ENCODE measurements at places on chromosomes 6 and 20.

DNA sequence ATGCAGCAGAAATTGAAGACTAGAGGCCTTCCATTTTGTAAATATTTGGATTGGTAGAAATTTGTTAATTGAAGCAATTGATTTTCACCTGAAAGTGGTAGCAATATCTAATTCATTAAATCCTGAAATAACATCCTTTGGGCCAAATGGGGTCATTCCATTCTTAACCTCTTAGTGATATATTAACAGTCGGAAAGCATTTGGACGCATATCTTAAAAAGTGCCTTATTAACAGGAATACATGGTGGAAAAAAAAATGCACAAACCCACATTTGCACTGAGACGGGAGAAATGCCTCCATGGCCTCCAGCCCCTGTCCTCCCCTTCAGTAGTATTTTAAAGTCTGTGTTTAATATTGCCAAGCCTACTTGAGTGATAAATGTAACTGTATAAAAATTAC lies 205.5 kb downstream of the TFAP2B start:
- no peak for DNase-seq

DNA sequence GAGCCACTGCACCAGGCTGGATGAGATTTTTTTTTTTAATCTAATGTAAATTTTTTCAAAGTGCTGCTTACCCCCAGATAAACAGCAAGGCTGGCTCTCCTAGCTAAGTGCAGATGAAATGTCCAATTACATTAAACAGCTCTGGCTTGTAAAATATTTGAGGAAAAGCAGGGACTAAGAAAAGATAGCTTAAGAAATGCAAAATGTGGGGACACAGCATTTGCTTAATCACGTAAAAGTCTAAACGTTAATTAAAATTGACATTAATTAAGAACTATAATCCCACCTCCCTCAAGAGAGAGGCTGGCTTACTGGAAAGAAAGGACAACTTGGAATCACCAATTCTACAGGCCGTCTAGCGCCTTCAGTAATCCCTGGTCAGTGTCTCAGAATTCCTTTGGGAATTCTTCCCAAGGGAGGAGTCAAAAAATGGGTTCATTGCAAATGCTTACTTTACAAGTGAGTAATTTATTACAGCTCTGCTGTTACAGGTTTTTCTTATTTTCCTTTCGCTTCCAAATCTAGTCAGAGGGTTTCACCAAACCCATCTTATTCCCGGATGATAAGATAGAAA lies 13.6 kb upstream of the MARCKS start:
- DNase-seq: no peak

DNA sequence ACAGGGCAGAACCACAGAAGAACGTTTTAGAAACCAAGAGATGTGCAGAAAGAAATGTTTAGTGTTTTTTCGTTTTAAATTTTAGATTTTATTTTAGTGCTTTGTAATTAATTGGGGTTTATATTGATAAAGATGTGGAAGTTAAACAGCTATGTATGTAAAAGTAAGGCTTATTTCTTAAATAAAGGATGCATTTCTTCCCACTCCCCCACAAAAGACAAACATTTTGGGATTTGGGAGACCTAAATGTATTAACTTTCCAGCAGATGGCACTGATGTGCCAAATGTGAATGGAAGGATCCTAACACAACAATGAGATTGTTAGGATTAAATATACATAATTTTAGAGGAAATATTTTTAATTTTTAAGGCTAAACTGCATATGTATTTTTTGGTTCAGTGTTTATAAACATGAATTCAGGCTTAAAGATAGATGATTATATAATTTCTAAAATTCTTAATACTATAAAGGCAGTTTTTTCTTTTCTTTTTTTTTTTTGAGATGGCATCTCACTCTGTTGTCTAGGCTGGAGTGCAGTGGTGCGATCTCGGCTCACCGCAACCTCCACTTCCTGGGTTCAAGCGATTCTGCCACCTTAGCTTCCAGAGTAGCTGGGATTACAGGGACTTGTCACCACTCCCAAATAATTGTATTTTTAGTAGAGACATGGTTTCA lies 12.0 kb downstream of the PFDN4 start:
- DNase-seq: no peak

- no peak for DNase-seq
These were observed 153.3 kb downstream of the PKHD1 start for GRCh38 chr6:51934098-51934497.

DNA sequence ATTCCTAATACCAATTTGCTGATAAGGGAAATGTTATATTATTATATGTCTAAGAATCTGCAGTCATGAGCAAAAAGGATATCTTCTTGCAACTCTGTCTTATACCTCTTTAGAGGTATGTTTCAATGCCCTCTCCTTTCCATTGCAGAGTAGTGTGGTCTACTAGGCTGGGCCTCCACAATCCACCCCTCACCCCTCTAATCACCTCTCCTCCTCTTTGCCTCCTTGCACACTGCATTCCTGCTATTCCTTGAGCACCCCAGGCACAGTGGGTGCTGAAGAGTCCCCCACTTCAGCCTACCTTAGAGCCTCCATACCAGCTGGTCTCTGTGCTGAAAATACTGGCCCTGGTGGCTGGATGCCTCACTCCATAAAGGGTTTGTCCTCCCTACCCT lies 26.9 kb downstream of the ARMC2 start:
- no peak for DNase-seq

DNA sequence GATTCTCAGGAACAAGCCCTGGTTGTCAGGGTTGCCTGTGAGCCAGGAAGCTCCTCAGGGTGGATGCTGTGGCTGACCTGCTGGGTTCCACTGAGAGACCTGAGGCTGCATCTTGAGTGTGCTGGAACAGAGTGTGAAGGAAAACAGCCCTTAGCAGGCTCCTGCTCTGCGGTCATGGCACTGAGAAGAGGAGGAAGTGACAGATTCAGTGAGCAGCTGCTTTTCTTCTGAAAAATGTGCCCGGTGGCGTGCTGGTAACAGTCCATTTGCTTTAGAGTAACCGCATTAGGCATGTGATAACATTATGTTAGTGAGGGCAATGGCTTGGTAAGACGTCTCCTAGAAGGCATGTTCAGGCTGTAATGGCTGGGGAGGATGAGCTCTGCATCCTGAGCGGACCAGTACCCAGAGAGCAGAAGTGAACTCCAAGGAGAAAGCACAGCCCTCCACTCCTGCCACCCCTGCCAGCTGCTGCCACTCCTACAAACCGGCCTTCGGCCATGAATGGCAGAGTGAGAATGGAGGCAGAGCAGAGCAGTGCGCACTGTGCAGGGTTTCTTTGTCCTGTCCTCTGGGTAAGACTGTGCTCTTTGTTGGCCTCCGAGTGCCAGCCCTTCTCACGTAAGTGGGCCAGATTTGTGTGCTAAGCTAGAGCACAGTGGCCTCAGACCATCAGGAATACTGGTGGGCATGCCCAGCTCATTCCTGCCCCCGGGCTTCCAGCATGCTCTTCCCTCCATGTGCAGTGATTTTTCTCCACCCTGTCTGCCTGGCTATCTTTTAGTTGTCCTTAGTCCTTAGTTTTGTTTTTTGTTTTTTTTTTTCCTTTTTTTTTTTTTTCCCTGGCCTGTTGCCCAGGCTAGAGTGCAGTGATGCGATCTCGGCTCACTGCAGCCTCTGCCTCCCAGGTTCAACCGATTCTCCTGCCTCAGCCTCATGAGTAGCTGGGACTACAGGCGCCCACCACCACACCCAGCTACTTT lies 98.1 kb upstream of the VSTM2L start:
- DNase-seq: no peak

DNA sequence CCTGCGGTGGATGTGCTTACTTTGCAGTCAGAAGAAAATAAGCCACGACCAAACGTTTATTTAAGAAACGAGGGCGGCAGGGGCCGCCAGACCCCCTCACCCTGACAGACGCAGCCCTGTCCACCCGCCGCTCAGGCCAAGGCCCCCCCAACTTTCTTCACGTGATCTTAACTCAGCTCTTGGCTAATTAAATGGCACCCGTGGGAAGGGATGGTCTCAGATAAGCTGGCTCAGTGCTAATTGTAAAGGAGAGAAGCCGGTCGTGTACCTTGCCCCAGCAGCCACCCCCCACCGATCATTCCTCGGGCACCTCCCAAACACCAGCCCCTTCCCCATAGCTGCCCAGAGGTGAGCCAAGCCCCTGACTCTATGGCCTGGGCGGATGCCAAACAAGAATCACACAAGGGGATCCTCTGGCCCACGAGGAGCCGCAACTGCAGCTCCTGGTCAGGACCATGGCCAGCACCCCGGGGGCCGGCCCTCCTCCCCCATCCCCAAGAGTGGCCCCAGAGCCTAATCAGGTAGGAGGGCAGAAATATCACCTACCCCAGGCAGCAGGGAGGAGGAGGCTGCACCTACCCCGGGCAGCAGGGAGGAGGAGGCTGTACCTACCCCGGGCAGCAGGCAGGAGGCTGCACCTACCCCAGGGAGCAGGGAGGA lies 11.2 kb downstream of the KCNQ2 start:
- no peak for DNase-seq

DNA sequence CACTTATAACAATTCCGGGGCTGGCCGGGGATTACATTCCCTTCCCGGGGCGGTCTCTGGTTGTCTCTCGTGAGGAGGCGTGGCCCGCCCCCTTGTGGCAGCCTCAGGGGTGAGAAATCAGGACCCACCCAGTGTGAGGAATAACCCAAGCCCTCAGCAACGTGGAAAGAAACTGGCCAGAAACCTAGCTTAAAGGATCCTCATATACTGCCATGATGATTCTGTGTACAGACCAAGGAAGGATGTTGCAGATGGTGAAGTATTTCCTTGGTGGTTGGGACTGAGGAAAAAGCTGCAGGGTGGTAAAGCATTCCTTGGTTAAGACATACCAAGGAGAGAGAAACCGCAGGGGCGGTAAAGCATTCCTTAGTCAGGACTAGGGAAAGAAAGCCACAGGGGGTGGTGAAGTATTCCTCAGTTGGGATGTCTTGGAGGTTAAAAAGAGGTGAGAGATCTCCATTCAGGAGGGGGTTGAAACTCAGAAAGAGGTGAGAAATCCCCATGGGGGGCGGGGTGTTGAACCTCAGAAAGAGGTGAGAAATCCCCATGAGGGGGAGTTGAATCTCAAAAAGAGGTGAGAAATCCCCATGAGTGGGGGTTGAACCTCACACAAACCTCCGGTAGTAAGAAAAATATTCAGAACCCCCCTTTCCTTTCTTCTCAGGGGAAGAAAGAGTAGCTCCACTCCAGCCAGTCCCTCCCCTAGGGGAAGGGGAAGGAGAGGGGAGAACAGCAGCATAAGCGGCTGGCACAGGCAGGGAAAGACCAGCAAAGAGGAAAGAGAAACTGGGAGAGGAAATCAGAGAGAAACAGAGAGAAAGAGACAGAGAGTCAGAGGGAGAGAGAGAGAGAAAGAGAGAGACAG lies 238.1 kb downstream of the RNGTT start:
- DNase-seq: no peak

GRCh38 chr6:75855052-75855451 lies 106.0 kb downstream of the MYO6 start:
- DNase-seq: no peak

GRCh38 chr6:53734473-53735299 lies 60.1 kb upstream of the LRRC1 start:
- DNase-seq: no peak

DNA sequence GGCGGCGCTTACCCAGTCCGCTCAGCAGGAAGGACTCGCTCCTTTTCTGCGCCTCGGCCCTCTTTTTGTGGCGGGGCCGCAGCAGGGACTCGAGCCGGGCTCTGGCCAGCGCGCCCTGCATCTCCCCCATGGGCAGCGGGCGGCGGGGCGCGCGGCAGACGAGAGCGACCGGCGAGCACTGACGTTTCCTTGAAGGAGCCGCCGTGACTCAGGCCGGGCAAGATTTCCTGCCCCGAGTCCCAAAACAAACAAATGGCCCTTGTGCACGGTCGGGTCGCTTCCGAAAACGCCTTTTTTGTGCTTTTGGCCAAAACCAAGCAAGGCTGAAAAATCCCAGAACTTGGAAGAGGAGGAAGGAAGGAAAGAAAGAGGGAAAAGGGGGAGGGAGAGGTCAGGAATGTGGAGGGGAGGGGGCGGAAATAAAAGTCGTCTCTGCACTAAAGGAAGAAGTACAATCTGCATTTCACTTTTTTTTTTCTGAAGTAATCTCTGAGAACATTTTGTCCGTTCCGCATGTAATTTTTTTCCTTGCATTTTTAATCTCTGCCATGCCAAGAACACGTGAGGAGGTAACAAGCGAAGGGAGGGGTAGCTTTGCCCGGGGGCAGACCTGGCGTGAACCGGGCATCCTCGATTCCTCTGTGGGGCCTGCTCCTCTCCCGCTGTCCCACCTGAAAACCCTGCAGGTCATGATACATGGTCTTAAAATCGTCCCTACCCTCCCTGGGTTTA lies 123.3 kb upstream of the SLC2A12 start:
- DNase-seq: no peak

- no peak for DNase-seq
These were observed 80.0 kb upstream of the TAB2 start for GRCh38 chr6:149237464-149237863.

- no peak for DNase-seq
These were observed 61.4 kb upstream of the TOX2 start for GRCh38 chr20:43853174-43853803.

DNA sequence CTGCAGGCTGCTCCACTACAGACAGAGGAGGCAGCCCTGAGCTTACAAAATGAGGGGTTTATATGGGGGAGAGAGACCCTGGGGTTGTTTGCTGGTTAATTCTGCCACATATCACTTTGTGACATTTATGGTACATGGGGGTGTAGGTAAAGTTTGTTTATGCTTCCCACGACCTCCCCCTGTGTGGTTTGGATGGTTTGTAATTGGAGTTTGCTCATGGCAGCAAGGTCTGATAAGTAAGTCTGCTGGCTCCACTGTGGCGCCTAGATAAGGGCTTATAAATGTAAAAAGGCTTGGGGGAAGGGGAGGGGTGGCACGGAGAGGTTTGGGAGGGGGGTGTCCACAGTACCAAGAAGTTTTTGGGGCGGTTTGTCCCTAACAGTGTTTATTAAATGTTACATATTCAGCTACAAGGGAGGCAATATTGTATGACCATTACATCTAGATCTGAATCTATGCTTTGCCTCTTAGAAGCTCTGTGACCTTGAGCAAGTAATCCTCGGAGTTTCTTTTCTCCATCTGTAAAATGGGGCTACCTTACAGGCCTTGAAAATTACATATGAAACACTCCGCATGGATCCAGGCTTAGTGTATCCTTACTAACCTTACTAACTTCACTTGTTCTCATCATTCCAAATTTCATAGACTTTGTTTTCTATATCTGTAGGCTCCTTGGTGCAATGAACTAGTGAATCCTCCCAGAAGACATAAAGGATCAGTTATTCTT lies 204.8 kb upstream of the NOX3 start:
- DNase-seq: no peak
